NCI-H1105 treated with DMSO at 0.1 percent for 48 hours (cell line): ENCODE measurements at places on chromosomes 7 and 10.

DNA sequence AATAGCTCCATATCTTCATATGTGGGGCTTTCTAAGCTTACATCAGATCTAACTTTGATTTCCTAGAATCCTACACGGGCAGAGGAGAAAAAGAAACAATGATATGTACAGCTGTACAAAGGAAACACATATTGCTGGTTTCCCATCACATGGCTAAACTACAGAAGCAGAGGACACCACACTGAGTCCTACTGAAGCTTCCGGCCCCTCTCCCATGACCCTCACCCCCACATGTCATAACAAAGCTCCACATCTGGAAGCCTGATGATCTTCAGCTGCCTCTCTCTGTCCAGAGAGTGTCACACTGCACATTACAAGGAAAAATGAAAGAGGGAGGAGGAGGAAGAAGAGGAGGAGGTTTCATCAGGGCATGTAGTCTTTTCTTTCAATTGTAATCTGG lies 14.0 kb downstream of the SLC16A12 start:
- DNase-seq, result no peak

DNA sequence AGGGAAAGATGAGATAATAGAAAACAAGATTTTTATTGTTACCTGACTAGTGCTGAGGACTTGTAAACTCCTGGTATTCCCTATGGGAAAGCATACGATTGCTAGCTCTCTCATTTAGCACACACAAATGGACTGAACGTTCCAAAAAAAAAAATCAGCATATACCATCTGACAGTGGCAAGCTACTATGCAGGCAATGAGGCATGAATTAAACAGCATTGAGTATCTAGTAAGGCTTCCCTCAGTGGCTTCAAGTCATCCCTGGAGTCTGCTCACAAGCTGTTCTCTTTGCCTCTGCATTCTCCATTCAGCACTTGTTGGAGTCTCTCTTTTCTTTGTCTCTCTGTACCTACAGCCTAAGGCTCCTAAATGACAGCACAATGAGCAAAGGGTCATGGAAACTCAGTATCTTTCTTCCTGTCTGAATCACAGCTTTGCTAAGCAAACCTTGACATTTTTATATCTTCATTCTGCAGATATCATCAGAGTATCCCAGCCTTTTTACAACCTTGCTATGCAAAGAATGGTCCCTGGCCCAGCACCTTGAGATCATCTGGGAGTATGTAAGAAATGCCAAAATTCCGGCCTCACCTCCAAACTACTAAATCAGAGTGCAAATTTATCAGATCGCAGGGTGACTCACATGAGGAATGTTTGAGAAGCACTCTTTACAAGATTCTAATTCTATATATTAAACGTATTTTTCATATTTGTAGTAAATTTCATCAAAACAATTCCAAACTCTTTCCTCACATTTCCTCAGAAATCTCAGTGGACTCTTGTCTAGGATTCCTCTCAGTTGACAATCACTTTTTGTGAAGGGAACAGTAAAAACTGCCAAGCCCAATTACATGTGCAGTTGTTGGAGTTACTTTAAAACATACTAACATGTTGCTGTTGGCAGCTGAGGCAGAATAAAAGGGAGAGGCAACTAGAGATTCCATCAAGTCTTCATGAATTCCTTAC lies 10.8 kb upstream of the LIPA start:
- no peak for DNase-seq

DNA sequence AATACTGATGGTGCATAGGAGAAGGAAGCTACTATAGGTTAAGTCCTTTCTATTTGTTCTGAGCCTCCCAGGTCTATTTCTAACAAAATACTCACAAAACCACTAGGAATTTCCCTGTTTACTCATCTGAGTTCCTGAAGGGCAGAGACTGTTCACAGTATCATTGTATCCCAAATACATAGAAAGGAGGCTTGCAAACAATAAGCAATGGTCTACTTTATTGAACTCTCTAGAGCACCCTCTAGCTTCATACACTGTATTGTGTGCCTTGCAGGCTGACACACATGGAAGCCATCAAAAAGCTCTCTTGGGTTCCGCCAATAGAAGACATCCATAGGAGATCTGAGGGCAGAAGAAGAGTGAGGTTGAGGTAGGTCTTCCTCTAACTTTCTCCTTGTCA lies 826.1 kb downstream of the GRM8 start:
- no peak for DNase-seq

GRCh38 chr7:23968791-23969190 lies 258.8 kb downstream of the STK31 start:
- DNase-seq, result no peak

- no peak for DNase-seq
These were observed 41.4 kb upstream of the BTBD16 start for GRCh38 chr10:122229666-122230065.

GRCh38 chr10:60732198-60732806 lies 46.0 kb upstream of the CDK1 start:
- no peak for DNase-seq

DNA sequence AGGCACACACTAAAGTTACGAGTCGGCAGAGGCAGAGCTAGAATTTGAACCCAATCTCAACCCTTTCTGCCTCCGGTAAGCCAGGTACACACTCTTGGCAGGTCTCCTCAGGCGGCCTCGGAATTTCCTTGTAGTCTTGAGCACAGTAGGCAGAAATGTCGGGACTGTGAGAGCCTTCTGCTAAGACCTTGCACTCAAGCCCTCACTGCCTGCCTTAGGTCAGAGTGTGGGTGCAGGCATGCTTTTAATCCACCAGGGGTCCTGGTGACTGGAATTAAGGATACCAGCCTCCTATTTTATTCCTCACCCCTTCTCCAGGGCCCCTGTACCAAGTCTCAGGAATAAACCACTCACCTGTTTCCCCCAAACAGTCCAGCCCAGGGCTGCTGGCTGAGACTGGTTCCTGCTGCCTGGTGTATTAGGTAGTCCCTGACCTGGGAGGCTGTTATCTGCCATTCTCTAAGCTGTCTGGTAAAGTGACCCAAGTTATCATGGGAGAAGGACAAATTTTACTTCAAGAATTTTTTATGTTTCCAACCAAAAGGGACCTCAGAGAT lies 855 bp downstream of the ATP6V1F start:
- peak; percentile 30 for DNase-seq

GRCh38 chr10:130141878-130142277 lies 5.7 kb downstream of the GLRX3 start:
- no peak for DNase-seq

- DNase-seq, result no peak
These were observed 58.9 kb downstream of the POLL start for GRCh38 chr10:101529207-101529606.

DNA sequence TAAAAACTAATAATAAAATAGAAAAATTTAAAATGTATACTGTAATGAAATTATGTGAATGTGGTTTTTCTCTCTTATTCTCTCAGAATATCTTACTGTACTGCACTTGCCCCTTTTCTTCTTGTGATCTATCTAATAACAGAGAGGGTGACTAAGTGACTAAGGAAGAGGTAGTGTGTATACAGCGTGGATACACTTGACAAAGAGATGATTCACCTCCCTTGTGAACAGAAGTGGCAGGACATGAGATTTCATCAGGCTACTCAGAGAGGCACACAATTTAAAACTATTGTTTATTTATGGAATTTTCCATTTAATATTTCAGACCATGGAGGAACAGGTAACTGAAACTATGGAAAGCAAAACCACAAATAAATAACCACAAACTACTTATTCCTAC lies 806.6 kb upstream of the GHITM start:
- DNase-seq, result no peak

DNA sequence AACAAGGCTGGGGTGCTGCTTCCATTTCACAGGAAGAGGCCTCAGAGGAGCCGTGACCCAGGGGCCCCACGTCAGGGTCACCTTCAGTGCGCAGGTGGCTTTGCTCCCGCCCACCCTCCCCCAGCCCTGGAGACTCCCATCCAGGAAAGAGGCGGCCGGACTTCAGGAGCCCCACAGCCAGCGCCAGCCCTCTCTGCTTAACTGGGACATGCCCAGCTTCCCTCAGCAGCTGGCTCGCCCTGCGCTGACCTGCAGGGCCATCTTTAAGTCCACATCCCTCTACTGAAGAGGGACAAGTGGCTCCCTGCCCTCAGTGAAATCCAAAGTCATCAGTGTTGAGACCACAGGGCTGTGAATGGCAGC lies 141.9 kb upstream of the PPP2R2D start:
- no peak for DNase-seq

DNA sequence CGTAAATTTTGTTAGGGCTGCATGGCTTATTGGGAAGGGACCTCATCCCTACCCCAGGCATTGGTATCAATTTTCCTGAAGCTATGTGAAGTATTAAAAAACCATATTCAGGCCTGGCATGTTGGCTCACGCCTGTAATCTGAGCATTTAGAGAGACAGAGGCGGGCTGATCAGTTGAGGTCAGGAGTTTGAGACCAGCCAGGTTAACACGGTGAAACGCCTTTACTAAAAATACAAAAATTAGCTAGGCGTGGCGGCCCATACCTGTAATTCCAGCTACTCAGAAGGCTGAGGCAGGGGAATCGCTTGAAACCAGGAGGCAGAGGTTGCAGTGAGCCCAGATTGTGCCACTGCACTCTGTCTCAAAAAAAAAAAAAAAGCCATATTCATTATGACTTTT lies 7.1 kb downstream of the TASOR2 start:
- no peak for DNase-seq

- no peak for DNase-seq
These were observed 30.0 kb upstream of the CFAP46 start for GRCh38 chr10:132972149-132972985.

GRCh38 chr7:36667007-36667745 lies 57.1 kb downstream of the AOAH start:
- no peak for DNase-seq

GRCh38 chr7:116776610-116777289 lies 85.6 kb upstream of the CAPZA2 start:
- DNase-seq, result peak; percentile 44

DNA sequence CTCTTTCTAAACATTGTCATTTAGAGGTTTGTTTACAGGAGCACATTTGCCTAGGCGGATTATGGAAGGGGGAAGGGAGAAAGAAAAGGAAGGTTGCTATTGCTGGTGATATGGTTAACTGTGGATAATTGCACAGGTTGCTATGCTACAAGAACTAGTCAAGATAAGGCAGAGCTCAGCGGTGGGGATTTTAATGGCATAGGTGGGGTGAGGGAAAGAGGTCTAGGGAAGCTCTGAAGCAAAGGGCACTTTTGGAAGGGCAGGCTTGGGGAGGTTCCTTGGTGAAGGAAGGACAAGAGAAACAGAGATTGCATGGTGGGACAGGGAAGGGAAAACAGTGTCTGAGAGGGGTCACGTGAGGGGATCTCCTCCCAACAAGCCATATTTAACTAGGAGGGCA lies 19.5 kb downstream of the HYAL4 start:
- DNase-seq, result no peak

DNA sequence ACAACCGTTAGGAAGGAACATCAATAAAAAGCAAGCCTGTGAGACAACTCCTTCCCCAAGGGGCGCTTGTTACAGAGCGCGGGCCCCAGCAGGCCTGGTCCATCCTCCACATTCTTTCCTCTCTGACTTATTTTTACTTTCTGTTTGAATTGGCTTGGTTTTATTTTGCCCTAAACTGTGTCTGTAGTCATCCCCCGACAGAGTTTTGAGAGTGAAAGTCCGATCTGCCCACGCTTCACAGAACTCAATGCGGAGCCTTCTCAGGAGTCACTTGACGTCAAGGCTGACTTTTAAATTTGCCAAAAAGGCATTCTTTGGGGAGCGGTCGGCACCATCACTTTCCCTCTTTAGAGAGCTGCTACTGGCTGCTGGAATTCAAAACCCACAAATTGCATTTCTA lies 150.1 kb upstream of the KLF6 start:
- DNase-seq, result no peak

DNA sequence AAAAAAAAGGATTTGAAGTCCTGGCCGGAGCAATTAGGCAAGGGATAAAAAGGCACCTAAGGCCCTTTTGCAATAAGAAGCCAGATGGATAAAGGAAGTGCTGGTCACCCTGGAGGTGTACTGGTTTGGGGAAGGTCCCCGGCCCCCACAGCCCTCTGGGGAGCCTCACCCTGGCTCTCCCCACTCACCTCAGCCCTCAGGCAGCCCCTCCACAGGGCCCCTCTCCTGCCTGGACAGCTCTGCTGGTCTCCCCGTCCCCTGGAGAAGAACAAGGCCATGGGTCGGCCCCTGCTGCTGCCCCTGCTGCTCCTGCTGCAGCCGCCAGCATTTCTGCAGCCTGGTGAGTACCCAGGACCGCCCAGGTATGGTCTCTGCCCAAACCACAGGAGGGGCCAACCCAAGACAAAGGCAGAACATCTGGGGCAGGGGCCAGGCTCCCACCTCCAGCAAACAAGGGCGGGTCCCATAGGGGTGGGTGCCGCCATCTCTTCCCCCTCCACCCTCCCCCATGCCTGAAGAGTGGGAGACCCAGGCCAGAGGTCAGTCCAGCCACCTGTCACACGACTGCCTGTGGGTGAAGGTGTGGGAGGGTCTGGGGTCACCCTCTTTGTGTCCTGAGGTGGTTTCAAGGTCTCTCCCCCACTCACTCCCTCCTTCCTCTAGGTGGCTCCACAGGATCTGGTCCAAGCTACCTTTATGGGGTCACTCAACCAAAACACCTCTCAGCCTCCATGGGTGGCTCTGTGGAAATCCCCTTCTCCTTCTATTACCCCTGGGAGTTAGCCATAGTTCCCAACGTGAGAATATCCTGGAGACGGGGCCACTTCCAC lies at the start of gene PILRB:
TSS of gene PILRB (plus strand) at position 91 of the 830 bp plus-strand sequence. CDS start at position 277, 186 bp downstream.
- no peak for DNase-seq

- DNase-seq, result no peak
These were observed 41.1 kb upstream of the INPP5A start for GRCh38 chr10:132496360-132497062.

DNA sequence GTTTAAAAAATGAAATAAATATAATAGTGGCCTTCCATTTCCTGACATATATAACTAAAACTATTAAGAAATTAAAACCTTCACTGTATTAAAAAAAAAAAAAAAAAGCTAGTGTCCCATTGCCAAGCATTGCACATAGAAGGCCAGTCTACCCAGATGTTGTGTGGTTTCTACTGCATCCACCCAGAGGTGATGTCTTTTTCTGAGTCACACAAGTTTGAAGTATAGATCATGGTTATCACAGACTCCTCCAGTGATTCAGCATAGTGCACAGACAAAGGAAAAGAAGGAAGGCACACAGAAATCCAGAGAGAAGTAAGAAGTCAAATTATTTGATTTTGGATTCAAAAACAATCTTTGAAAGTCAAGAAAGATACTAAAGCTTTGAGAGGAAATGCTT lies 429.0 kb downstream of the ETV1 start:
- DNase-seq, result no peak

- no peak for DNase-seq
These were observed 138.9 kb downstream of the NOC3L start for GRCh38 chr10:94223702-94224370.

GRCh38 chr7:110762546-110763225 lies 328.2 kb upstream of the LRRN3 start:
- DNase-seq, result peak; percentile 43

- no peak for DNase-seq
These were observed 124.8 kb upstream of the PDLIM1 start for GRCh38 chr10:95415621-95416031.

DNA sequence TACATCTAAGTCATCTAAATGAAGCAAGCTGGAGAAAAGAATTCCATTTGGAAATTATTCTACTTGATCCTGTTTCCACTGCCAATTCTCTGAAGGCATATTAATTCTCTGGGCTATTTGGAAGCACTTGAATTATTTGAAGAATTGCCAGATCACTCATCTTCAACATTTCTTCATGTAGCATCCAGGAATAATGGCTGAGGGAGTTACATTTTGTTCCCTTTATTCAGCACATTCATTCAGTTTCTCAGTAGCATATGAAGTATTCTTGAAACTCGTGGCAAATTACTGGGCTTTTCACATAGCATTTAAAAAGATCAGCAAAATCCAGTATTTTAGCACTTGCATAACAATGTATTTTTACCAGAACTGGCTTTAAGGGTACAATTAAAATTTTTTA lies 127.1 kb upstream of the VIPR2 start:
- no peak for DNase-seq

- no peak for DNase-seq
These were observed 11.7 kb downstream of the NUDT1 start for GRCh38 chr7:2253525-2254244.
